ENCODE measurements at places on chromosomes 2 and 18.
A peak's percentile ranks its signal among the peaks of the same experiment; 100 is the strongest.

DNA sequence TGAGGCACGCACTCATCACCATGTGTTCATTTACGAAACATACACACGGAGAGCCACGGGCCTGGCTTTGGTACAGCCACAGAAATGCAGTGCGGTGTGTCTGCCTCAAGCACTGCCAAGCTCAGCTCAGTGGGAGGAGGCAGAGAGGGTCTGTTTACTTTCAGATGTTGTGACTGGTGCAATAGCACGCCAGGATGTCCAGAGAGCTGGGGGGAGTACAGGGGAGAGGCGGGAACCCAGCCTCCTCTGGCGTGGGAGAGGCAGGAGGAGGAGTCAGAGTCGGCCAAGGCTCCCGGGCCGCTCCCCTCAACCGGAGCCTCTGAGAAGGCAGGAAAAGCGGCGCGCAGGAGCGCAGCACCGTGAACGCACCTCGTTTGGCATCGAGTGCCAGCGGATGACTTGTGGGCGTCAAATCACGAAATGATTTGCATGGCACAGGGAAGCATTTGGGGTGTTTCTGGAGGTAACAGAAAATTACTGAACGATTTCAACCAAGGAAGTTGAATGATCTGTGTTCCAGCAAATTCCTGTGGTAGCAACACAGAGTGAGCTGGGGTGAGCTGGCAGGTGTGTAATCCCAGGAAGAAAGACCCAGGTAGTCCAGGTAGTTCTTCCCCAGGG, 143.0 kb downstream of the ZNF516 start:
- DNase-seq: no peak

GRCh38 chr2:139259422-139260051, 479.3 kb upstream of the NXPH2 start:
- DNase-seq: no peak

DNA sequence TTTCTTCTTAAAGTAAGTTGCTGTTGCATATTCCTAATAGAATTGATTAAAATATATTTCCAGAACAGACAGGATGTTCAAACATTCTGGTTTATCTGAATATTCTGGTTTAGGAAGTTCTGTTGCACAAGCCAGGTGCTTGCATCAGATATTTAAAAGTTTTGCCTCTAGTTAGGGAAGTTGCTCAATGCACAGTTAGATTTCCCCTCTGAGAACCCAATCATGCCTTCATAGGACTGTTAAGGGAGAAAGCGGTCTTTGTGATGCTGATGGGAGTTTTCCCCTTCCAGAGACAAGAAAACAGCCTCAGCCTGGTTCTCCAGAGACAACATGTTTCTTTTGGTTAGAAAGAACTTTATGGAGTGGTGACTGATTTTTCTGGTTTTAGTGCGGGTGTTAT, 65.6 kb upstream of the REV1 start:
- no peak for DNase-seq

GRCh38 chr2:222844323-222844722, 16.5 kb upstream of the ACSL3 start:
- peak; percentile 22 for DNase-seq

- no peak for DNase-seq
These were observed 40.2 kb downstream of the CERKL start for GRCh38 chr2:181616715-181617114.

- no peak for DNase-seq
These were observed 92.1 kb downstream of the MYCN start for GRCh38 chr2:16032282-16033031.

GRCh38 chr18:55289048-55289447, 298.9 kb downstream of the TCF4 start:
- no peak for DNase-seq

DNA sequence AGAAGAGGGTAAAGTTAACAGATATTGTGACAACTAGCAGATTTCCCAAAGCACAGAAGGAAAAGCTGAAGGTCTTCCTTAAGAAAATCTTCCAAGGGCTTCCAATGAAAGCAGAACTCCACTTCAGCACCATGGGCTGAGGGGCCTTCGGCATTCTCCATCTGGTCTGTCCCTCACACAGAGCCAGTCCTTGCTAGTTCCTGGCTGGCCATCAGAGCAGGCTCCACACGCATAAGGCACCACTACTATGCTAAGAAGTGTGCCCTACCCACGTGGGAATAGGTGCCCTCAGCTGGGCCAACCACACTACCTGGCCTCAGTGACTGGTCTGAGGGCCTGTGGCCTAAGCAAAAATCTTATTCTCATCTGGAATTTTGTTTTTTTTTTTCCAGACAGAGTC, 73.5 kb downstream of the METTL4 start:
- no peak for DNase-seq

GRCh38 chr18:36321658-36322407, 24.3 kb downstream of the FHOD3 start:
- no peak for DNase-seq

- DNase-seq: no peak
These were observed 95.7 kb downstream of the TEX51 start for GRCh38 chr2:126994340-126994777.

DNA sequence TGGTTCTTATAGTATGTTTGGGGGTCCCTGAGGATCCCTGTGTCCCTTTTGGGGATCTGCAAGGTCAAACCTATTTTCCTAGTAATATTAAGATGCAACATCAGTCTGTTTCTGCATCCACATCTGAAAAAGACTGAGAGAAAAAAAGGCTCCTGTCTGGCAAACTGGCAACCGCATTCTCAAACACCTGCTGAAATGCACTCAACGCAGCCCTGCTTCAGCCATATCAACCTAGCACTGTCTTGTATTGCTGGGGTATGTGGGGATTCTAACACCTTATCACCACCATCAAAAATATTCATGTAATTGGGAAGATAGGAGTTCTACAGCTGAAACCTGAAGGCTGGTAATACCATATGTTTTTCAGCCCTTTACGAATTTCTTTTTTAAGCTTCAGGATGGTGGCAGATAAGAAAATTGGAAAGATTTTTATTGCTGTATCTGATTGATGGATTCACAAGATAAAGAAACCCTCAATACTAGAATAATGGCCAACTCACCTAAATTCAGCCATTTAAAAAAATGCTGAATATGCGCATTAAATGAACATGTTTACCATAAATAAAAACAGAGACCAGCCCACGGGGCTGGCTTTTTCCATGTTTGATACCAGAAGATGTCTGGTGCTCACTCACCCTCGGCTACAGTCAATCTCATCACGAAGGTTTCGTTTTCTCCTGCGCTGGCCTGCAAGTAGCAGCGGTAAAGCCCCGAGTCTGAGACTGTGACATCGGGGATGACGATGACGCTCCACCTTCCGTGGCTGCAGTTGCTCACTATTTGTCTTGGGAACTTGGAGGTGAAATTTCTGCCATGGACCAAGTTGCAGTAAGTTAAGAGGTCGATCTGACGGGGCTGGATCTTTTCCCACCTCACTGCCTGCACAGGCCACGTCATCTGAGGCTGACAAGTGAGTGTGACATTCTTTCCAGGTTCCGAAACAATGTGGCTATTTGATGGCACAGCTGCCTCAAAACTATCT, 52.3 kb downstream of the CD226 start:
- DNase-seq: no peak

DNA sequence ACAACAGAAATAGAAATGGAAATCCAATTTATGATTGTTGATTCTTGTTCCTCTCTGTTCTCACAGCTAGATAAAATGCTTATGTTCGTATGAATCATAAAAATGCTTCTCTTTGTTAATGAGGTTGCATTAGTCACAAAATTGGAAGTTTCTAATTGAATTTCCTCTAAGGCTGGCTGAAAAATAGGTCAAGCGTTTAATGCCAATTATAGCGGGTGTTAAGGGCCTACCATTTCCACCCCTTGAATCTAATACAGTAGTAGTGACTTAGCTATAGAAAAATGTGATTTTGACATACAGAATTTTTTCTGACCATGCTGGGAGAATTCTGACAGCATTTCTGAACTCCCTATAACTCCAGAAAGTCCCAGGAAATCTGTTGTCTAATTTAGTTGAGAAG, 107.1 kb downstream of the TTN start:
- no peak for DNase-seq

GRCh38 chr2:119119076-119119785, 39.3 kb downstream of the C1QL2 start:
- no peak for DNase-seq

- no peak for DNase-seq
These were observed 62.7 kb downstream of the ZCCHC2 start for GRCh38 chr18:62585274-62586150.

DNA sequence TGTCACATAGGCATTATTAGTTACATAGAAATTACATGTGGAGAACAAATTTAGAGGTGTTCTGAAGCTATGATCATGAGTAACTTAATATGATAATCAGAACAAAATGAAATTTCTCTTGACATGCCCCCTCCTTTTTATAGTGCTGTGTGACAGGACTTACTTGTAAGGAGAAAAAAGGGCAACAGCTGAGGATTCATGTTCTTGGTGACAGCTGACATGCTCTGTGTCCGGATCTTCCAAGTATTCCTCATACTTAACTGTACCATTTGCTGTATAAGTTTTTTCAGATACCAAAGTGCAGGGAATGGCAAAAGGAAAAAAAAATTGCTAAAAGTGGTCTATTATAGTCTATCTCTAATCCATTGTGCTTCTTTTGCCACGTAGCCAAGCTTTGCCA, 3.5 kb upstream of the MYL1 start:
- no peak for DNase-seq

DNA sequence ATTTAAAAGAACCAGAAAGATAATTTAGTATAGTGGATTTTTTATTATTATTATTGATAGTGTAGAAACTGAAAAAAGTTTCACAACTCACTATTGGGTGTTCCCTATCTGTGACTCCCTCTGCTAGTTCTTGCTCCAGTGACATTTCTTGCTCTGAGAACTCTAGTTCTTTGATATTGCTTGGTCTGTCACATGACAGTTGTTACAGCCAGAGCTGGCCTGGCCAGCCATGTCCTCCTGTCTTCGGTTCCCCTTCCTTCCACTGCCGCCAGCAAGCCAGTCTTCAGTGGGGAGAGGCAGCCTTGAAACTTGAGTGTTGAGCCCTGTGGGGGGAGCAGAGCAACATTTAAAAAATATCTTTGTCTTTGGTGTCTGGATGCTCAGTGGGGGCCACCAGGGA, 7.6 kb upstream of the THOC1 start:
- DNase-seq: no peak

All from T-helper 2 cell (primary cell).